Activated CD4-positive, alpha-beta T cell treated with anti-CD3 and anti-CD28 coated beads for 4 hours (primary cell): ENCODE measurements at places on chromosomes 13 and 19.

DNA sequence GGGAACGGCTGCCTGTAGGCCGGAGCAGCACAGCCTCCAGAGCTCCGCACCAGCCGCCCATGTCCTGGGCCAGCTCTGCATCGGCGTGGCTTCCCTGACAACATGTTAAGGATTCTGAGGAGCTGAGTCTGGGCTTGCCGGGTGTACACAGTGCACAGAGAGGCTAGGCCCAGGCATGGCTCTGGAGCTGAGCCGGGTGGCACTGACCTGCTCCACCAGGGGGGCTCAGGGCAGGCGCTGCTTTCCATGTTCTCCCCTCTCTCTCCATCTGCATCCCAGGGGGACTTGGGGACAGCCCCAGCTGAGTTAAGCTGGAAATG lies 31.6 kb downstream of the AP1M1 start:
- DNase-seq: no peak

GRCh38 chr13:40406405-40407120 lies 259.9 kb downstream of the FOXO1 start:
- no peak for DNase-seq

- no peak for DNase-seq
These were observed 1262.5 kb downstream of the EFNB2 start for GRCh38 chr13:105272660-105273631.

- DNase-seq: no peak
These were observed 2.9 kb downstream of the KEAP1 start for GRCh38 chr19:10500247-10500592.

DNA sequence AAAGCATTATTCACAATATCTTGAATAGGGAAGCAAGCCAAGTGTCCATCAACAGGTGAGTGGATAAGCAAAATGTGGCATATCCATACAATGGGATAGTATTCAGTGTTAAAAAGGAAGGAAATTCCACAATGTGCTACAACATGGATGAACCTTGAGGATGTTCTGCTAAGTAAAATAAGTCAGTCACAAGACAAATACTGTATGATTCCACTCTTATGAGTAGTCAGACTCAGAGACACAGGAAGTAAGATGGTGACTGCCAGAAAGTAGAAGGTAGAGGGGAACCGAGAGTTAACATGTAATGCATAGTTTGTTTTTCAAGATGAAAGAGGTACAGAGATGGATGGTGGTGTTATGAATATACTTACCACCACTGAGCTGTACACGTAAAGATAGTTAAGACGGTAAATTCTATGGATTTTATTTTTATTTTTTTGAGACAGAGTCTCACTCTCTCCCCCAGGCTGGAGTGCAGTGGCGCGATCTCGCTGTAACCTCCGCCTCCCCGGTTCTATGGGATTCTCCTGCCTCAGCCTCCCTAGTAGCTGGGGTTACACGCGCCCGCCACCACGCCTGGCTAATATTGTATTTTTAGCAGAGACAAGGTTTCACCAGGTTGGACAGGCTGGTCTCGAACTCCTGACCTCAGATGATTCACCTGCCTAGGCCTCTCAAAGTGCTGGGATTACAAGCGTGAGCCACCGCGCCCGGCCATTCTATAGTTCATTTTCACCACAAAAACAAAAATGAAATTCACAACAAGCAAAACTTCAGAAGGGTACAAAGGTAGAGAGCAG lies 1.0 kb upstream of the CHAMP1 start:
- no peak for DNase-seq

GRCh38 chr19:55674459-55674840 lies 576 bp upstream of the EPN1 start:
- DNase-seq: no peak

DNA sequence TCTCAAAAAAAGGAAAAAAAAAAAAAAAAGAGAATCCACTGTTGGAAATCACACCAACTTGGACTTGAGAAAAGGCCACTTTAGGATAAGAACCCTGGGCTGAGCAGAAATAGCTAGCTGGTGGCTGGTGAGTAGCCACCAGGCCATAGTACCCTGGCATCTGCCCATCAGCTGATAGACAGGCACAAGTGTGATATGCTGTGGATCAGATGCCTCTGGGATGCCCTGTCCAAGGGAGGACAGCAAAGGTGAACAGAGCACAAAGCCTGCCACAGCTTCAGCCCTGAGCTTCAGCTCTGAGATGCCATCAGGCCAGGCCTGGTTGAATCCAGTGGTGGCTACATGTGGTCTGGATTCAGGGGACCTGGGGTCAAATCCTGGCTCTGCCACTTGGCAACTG lies 8.7 kb downstream of the SIRT2 start:
- DNase-seq: no peak

GRCh38 chr19:41566001-41566400 lies 10.0 kb upstream of the CEACAM21 start:
- DNase-seq: no peak

DNA sequence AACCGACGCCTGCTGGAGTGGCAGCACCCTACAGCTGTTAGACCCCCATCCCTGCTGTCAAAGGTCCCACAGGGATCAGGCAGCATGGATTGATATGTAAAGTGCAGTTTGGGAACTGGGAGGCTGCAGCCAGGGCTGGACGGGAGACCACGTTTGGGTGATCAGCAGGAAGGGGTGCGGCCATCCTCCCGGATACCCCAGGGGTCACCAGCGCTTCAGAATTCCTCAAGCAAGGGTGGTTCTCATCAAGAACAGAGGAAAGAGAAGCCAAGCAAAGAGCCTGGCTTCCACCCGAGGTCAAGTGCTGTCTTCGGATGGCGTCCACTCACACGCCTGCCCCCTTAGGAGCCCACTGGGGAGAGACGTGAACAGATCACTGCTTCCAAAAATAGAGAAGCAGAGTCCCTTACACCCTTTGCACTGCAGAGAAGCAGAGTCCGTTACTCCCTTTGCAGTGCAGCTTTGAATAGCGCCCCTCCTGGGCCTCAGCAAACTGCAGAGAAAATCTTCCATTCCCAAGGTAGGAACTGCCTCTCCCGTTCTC lies 35.5 kb downstream of the DHRS12 start:
- no peak for DNase-seq

- DNase-seq: no peak
These were observed 19.0 kb downstream of the CYP2F1 start for GRCh38 chr19:41133260-41133659.

- DNase-seq: no peak
These were observed 306.4 kb downstream of the DCLK1 start for GRCh38 chr13:35824825-35825224.

DNA sequence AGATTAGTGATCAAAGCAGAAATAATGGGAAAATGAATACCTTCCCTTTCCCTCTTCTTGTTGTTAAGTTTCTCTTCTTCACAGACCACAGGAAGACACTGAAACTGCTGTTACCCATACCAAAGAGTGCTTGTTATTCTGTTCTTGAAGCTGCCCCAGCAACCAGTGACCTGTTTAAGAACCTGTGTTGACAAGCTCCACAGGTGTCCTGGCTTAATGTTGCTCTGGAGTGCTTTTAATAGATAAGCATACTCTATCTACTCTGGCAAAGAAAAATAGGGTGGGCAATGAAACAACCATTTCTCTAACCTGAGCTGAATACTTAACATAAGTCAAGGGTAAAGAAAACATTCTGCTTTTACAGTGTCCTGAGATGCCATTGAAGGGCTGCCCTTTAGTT lies 506.7 kb upstream of the GPC6 start:
- no peak for DNase-seq

DNA sequence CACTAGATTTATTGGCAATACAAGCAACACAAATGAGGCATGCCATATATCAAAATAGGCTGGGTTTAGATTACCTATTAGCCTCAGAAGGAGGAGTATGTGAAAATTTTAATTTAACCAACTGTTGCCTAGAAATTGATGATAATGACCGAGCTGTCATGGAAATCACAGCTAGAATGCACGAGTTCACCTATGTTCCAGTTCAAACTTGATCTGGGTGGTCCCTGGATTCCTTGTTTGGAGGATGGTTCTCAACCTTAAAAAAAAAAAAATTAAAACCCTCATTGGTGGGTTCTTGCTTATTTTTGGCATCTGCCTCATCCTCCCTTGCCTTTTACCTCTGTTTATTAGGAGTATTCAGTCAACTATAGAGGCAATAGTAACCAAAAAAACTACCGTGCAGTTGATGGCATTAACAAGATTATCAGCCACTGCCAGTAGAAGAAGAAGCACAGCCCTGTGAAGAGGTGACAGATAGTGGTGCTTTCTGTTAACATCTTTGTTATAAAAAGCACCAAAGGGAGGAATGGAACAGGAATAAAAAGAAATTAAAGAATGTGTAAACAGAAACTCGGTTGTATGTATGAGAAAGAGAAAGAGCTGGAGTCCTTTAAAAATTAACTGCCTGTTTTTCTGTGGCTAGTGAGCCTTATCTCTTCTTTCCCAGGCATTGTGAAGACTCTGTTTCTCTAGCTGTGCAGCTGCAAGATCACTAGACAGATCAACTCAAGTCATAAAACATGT lies 106.4 kb downstream of the ZNF429 start:
- no peak for DNase-seq

GRCh38 chr13:28607187-28607955 lies 51.6 kb upstream of the POMP start:
- no peak for DNase-seq

DNA sequence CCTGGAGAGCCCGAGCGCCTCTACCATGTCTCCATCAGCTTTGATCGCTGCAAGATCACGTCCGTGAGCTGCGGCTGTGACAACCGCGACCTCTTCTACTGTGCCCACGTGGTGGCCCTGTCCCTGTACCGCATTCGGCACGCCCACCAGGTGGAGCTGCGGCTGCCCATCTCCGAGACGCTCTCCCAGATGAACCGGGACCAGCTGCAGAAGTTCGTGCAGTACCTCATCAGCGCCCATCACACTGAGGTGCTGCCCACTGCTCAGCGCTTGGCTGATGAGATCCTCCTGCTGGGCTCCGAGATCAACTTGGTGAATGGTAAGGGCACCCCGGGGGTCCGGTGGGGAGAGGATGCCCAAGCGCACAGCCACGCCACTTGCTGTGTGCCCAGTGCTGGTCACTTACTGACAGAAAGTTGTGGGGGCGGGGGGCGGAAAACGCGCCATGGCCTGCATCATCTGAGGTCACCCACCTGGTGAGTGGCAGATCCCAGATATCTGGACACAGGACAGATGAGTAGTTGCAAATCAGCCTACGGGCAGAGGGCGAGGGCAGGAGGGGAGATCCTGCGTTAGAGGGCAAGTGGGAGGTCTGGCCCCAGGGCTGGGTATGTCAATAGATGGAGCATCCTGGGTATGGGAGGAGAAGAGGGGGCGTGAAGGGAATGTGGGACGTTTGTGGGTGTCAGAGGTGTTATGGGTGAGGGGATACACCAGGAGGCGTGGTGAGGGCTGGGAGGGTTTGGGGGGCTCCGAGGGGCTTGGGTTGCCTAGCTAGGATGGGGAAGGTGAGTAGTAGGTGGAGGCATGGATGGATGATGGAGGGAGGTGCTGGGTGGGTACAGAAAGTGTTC lies 9.8 kb downstream of the ZSWIM4 start:
- DNase-seq: no peak

DNA sequence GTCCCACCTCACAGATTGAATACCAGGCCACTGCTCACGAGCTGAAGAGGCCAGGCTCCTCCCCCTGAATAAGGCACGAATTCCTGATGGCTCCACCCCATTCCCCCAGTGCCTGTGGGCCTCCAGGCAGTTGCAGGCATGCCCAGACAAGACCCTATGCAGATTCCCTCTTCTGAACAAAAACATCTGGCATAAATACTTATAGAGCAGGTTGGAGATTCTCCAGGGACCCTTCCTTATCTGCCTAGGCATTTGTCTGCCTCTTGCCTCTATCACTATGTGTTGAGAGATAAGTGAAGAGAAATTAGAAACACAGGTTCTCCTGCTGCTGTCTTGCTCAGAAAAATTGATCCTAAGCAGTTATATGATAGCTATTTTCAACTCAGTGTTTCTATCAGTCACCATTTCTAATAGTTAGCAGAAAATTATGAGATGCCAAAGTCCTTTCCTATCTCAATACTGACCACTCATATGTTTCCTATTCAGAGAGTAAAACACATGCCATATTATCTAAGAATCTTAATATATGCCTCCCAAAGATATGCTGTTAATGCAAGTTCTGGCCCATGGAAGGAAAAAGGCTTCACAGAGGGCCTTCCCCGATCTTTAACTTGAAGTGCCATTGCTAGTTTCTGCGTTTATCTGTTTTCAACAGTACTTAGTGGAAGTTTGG lies 364.0 kb downstream of the KCTD12 start:
- no peak for DNase-seq

DNA sequence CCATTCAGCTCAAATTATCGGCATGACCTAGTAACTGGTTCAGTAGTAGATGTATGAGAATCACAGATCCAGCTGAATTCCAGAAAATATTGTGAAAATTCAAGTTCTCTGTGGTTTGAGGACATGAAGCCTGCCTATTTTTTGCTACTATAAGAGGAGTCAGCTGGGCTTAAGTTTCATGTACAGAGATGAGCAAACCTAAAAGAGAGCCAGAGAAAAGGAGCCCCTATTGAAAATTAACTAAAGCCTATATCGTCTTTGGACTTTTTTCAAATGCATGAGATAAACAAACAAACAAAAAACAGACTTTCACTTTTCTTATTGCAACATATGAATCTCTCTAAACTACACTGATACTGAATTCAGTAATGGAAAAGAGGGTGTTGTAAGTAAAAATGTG lies 106.8 kb upstream of the SPRY2 start:
- no peak for DNase-seq

GRCh38 chr19:18645035-18645511 lies 8.2 kb downstream of the KLHL26 start:
- DNase-seq: no peak

DNA sequence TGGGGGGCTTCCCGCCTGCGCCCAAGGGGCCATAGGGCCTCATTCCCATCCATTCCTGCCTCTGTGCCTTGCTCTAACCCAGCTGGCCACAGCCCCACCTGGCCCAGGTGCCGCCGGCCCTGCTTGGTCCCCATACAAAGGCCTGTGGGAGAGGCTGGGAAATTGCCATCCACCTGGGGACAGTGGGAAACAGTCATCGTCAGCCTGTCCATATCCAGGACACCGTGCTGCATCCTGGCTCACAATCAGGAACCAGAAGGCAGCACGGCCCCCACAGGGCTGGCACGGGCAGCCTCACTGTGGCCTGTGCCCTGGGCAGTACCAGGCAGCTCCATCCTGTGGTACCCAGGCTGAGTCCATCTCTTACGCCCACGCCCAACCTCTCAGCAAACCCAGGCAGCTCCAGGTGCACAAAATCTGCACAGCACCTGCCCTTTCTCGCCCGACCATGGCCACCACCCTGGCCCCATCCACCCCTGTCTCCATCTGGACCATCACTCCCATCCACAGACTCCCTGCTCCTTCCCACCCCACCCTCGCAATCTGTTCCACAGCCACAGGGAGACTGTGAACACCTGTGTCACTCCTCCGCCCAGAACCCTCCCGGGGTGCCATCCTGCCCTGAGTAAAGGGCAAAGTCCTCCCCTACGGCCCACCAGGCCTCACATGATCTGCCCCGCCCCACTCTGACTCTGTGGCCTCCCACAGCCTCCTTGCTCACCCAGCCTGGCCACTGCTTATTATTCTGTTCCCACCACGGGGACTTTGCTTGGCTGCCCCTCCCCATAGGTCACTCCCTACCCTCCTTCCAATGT lies 21.1 kb upstream of the FBXO27 start:
- DNase-seq: no peak
